ENCODE measurements at places on chromosomes 16 and 17.

DNA sequence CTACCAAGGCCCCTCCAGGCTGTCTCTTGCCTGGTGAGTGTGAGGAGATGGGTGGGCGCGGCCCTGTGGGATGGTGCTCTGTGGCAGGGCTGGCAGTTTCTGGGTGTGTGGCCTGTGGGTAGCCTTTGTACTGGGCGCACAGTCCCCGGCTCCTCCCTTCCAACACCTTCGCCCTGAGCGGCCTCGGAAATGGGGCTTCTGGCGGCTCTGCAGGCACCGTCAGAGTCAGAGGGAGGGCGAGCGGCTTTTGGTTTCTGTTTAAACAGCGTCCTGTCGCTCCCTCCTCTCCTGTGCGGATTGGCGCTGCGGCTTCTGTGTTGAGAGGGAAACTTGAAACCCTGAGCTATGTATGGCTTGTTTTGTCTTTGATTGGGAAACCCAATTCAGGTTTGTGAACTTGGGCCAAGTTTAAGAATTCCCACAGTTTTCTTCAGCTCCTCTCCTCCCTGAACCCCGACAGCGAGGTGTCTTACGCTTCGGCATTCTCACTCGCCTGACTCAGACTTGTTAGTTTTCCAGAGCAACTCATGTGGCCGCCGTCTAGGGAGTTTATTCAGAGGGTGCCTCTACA lies 8.3 kb upstream of the ZNF750 start:
- DNase-seq: no peak

- DNase-seq: no peak
Measured at GRCh38 chr17:81905424-81905875, 3.4 kb downstream of the NPB start.

GRCh38 chr16:20114356-20114755 lies 40.7 kb upstream of the GPR139 start:
- no peak for DNase-seq

GRCh38 chr16:23206986-23207385 lies 24.4 kb downstream of the SCNN1G start:
- DNase-seq: no peak

- DNase-seq: no peak
Measured at GRCh38 chr17:16258901-16259300, 41.9 kb downstream of the PIGL start.

DNA sequence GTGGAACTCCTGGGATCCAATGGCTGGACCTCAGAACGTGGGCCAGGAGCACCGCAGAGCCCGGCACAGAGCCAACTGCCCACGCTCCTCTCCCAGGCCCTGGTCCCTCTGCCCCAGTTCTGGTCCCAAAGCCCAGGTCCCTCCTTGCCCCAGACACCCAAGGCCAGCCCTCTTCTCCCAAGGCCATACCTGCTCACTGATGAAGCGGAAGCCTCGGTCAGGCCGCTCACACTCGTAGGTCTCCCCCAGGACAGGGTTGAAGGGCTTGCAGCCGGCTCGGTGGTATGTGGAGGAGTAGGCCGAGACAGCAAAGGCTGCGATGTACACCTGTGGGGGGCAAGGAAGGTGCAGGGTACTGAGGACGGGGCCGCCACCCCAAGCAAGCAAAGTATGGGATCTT lies 8.5 kb downstream of the OSBPL7 start:
- DNase-seq: no peak

DNA sequence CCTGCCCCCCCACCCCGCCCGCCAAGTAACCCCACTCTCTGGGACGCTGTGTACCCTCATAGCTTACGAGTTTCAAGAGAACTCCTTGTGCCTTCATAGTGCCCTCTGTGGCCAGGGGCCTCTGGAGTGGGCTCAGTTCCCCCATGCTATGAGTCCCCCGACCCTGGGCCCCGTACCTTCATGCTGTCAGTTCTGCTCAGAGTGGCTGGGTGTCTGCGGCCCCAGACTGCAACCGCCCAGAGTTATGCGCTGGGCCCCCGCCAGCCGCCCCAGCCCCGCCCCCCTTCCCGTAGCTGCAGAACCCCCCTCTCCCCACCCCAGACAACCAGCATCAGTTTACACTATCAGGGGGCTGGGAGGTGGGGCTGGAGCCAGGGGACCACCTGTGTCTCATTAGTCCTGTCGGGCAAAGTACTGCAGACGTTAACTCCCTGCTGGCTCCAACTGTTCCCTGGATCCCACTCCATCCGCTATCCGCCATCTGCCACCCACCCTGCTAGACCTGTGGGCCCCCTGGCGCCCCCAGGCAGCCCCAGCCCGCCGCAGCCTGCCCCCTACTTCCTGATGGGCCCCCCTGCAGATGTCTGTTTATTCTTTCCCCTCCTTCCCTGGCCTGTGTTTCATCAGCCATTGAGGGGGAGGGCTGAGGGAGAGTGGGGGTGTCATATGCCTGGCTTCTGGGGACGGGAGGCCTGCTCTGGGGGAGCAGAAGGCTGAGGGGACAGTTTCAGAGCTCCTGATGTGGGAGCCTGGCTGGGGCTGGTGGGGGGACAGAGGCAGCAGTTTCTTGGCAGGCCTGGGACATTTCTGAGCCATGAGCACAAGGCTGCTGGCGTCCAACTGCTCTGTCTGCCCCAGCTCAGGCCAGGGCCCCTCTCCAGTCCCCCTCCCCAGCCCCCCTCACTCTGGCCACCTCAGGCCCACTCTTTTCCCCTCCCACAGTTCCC lies at the start of gene MFAP4:
MFAP4 (minus strand) TSS at position 217 of the 947 bp plus-strand sequence; CDS start at position 182, 35 bp downstream.
- peak; percentile 87 for DNase-seq

GRCh38 chr17:11363565-11364117 lies 122.6 kb downstream of the SHISA6 start:
- DNase-seq: peak; percentile 59

DNA sequence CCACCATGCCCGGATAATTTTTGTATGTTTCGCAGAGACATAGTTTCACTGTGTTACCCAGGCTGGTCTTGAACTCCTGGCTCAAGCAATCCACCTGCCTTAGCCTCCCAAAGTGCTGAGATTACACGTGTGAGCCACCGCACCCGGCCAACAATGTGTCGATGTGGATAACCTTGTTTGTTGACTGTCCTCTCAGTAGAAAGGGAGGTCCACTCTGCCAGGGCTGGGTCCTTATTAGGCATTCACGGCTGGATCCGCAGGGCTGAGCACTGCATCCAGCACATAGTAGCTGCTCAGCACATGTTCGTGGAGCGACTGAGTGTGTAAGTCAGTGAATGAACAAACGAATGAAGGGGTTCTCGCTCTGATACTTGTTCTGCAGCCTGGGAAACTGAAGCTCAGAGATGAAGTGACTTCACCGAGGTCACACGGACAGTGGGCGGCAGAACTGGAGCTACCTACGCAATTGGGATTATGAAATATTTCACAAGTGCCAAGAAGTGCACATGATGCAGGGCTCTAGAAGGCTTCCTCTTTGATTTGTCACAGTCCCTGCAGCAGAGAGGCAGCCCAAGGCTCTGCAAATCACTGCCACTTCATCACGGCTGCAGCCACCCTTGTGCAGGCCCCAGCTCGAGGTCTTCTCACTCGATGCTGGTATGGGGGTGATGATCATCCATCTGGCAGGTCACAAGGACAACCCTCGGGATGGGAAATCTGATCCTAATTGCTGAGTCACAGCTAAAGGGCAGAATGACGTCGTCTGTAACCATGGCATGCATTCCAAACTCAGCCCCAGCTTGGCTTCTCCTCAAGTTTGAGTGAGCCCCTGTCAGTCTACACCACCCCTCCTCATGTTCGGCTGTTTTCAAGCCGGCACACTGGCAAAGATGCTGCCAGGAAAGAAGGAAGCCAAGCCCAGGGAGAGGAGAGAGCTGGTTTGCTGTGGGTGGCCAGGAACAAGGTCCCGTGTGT lies 28.0 kb upstream of the SNN start:
- DNase-seq: peak; percentile 70

- no peak for DNase-seq
Measured at GRCh38 chr16:11402051-11402744, 56.9 kb downstream of the RMI2 start.

DNA sequence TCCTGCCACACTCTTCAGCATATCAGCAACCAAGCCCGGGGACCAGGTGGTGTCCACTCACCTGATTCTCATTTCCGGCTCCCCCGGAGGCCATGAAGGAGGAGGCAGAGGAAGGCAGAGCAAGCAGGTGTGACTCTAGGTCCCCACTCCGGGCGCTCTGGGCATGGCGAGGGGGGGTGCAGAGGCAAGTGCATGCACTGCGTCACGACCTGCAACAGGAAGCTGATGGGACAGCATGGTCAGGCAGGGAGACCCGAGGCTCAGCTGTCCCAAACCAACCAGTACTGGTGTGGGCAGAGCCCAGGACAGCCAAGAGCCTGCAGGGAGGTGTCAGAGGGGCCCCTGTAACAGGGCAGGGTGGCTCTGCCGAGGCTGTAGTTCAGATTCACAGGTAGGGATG lies 2.1 kb upstream of the ENGASE start:
- DNase-seq: no peak

- no peak for DNase-seq
Measured at GRCh38 chr17:58353389-58353825, 1.4 kb upstream of the SUPT4H1 start.

DNA sequence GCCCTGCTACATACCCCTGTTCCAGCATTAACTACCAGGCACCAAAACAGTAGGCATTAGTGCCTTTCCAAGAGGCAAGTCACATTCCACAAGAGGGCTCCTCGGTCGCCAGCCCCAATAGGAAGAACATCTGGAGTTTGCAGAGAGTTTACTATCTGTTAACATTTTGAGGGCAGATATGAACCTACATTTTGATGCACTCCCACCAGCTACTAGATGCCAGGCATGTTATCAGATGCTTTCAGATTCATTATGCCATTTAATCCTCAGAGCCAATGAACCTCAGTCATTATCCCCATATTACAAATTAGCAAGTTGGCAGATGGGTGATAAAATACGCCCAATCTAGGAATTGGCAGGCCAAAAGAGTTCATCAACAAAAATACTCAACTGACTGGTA lies 4.2 kb upstream of the CMTM2 start:
- DNase-seq: no peak

GRCh38 chr16:5649762-5650743 lies 552.5 kb upstream of the EEF2KMT start:
- no peak for DNase-seq

- no peak for DNase-seq
Measured at GRCh38 chr16:3084491-3084890, 14.6 kb downstream of the ZSCAN10 start.

GRCh38 chr17:37048811-37049210 lies 100.1 kb downstream of the AATF start:
- no peak for DNase-seq

DNA sequence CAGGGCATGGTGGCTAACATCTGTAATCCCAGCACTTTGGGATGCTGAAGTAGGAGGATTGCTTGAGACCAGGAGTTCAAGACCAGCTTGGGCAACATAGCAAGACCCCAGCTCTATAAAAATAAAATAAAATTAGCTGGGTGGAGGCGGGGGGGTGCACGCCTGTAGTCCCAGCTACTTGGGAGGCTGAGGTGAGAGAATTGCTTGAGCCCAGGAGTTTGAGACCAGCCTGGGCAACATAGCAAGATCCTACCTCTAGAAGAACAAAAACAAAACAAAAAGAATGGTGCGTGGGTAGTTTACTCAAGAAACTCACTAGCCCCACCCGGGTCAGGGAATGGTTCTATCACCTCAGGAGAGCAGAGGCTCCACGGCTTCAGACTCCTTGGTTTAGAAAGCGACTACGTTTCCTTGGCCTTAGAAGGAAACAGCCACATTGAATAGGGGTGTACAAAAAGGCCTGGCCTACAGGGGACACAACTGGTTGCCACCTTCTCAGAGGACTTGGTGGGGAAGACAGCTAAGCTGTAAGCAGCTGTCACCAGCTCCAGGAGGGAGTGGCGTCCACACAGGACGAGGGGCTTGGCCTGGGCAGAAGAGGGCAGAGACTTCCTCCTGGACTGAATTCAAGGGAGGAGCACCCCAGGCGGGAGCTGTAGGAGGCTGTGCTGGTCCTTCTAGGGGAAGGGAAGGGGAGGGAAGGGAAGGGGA lies 716 bp downstream of the TK1 start:
- DNase-seq: no peak

- no peak for DNase-seq
Measured at GRCh38 chr16:11158018-11158417, 98.0 kb downstream of the SOCS1 start.

DNA sequence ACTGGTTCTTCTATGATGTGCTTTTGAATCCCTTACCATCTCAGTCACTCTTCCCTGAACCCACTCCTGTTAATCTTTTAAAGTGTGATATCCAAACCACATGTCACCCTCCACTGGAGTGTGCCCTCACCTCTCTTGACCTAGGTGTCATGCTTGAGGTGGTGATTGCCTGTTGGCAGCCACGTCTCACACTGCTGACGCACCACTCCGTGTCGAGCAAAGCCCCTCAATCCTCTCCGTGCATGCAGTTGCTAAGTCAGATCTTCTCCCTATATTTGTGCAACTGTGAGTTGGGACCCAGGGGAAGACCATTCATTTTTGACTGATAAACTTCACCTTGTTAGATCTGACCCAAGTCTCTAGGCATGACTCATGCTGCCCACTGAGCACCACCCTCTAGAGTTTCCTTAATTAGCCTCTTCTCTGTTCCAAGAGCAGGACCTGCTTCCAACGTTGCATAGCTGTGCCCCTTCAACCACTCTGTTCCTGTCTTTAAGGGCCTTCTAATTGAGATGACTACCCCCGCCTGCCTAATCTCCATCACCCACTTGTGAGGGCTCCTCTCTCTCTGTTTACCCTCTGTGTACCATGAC lies 2.7 kb downstream of the MYH13 start:
- no peak for DNase-seq

DNA sequence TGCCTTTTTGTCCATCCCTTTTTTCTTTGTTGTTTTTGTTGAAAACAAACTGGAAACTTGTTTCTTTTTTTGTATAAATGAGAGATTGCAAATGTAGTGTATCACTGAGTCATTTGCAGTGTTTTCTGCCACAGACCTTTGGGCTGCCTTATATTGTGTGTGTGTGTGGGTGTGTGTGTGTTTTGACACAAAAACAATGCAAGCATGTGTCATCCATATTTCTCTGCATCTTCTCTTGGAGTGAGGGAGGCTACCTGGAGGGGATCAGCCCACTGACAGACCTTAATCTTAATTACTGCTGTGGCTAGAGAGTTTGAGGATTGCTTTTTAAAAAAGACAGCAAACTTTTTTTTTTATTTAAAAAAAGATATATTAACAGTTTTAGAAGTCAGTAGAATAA lies 4.9 kb downstream of the SOX9 start:
- DNase-seq: no peak

DNA sequence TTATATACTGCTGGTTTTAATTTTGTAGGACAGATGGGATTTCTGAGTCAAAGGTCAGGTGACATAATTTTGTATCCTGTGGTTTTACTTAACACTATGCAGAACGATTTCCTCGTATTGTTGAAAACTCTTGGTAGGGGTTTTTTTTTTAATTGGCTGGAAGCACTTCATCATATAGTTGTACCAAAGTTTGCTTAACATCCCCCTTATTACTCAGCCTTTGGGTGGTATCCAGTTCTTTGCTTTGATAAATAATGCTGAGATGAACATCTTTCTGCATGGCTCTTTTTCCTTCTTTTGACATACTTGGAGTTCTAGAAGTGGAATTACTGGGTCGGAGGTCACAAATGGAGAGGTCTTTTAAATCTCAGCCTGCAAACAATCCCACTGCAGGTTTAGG lies 419.1 kb downstream of the MAF start:
- DNase-seq: no peak

DNA sequence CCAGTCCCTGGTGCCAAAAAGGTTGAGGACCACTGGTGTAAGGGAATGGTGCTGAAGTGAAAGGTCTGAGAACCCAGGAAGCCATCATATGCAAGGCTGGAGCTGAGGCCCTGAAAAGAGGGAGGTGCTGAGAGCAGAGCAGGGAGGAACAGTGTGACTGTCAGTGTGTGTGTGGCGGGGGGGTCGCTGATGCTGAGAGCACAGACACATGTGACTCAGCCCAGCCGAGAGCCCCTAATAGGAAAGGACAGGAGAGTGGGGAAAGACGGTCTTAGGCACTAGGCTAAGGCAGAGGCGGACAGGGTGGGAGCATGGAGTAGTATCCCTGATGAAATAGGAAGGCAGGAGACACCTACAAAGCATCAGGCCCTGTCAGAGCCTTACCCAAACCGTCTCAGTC lies 1.2 kb downstream of the B9D1 start:
- DNase-seq: no peak

All from H9 (cell line).